Stimulated activated CD8-positive, alpha-beta memory T cell treated with anti-CD3 and anti-CD28 coated beads, Interleukin-2, amount 100 ng/mL, for 1 hour (primary cell): ENCODE measurements at places on chromosomes 1 and 21.

GRCh38 chr1:225746361-225747179 is 31.1 kb upstream of the SRP9 start:
- DNase-seq, result no peak

DNA sequence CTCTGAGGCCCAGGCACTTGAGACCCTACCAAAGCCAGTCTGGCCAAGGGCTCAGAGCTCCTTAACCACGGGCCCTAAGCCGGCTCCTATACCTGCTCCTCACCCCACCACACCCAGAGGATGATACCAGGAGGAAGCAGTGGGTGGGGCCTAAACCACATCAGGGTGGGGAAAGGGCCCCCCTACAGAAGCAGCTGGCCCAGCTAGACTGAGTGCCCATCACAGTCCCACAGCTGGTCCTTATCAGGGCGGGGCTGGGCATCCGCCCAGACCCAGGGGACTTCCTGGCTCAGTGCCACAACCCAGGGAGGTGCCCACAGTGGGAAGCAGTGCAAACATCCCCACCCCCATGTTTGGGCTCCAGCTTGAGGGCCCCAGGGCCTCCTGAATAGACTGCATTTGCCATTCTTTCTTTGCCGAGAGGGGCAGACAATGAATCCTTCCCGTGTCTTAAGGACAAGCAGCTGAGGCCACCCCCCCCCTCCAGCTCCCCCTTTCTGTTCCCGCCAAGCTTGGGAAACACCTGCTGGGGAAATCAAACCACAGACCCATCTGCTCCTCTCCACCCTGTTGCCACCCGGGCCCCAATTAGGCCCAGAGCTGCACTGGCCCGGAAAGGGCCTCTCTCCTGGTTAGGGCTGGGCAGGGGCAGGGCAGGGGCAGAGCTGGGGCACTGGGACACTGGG is 6.2 kb downstream of the E2F2 start:
- DNase-seq, result no peak

DNA sequence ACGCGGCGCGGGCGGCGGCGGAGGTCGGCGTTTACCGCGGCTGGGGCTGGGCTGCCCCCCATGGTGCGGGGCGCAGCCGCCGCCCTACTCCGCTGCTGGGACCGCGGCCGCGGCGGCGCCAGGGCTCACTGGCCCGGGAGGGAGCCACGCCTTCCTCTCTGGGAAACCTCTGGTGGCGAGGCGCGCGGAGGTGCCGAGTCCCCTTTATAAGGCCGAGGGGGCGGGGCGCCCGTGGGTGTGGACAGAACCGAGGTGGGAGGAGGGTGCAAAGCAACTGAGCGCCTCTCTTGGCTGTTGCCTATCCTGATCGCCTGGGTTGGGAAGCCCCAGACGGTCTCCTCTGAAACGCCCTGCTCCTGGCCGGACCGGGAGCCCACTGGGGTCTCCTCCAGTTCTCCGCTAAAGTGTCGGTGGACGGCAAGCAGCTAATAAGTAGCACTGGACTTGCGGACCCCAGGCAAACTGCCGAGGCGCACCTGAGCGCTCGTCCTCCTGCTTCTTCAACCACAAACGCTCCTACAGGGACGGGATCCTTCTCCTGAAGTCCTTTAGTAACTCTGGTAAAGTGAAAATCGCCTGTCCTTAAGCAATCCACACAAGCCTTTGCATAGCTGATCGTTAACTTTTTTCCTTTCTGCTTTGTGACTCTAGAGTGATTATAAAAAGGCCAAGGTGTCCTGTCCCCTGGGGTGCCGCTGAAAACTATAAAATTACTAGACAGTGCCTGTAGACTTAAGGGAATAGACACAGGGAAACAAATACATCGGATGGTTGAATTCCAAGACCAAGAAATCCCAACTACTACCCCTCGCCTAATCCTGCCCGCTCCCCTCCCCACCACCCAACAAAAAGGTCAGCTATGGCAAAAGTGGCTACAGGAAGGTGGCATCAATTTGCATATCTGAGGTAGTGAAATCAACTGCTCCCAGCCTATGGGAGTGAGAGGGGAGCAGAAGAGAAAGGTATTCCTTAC is at the start of gene PTGER3:
Gene PTGER3 (minus strand): TSS at position 182 of the 973 bp plus-strand sequence. CDS start 239 bp downstream, outside the sequence.
- no peak for DNase-seq

DNA sequence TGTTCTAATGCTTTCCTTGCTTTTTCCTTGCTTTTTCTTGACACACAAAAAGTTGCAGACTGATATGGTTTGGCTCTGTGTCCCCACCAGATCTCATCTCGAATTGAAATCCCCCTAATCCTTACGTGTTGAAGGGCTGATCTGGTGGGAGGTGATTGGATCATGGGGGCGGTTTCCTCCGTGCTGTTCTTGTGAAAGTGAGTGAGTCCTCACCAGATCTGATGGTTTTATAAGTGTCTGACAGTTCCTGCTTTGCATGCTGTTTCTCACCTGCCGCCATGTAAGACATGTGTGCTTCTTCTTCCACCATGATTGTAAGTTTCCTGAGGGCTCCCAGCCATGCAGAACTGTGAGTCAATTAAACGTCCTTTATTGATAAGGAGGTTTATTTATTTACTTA is 11.3 kb downstream of the SPATA17 start:
- DNase-seq, result no peak

DNA sequence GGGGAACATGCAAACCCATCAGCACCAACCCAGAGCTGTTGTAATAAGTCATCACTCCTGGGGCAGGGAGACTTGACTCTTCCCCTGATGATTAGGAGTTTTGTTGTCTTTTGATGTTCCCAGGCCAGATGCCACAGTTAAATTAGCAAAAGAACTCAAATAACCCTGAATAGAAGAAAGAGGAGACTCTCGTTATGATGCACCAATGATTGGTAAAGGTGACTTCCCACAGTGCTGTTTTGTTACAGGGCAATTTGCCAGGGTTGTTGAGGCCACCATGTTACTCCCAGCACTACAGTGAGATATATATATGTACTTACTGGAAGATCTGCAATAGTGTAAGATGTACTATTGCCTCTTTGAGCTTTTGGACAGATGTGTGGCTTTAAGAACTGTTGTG is 24.3 kb upstream of the RCAN1 start:
- no peak for DNase-seq

- DNase-seq, result no peak
Observed at GRCh38 chr1:112061056-112061455, 71.6 kb upstream of the KCND3 start.

DNA sequence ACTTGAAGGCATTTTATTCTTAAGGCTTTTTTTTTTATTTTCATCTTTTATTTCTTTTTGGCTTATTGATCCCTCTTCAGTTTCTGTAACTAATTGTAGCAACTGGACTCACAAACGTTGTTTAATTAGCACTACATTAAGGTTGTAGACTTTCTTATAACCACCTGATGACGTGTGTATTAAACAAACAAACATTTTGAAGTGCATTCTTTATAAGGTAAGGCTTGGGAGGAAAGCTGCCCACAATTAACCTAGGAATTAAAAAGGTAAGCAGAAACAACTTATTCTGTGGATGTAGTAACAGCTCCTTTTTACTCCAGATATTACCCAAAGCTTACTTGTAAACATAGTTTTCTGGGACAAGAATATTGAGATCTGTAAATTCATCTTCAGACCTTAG is 55.0 kb downstream of the CAMSAP2 start:
- no peak for DNase-seq

- DNase-seq, result no peak
Observed at GRCh38 chr1:24903011-24903461, 27.0 kb downstream of the RUNX3 start.

GRCh38 chr1:89670163-89670562 is 37.2 kb downstream of the LRRC8C start:
- no peak for DNase-seq

DNA sequence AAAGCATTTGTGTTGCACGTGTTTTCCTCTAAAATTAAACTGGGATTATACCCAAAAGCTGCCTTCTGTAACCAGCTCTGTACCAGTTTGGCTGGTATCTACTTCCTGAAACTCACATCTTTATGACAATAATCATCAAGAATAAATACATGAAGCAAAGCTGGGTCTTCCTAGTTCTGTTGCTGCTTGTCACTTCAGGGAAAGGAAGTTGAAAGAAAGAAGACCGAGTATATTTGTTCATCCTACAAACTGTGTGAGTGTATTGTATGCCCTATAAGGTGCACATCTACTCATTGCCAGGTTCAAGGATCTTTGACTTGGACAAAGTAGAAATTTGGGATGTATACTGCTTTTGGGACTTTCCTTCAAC is 29.1 kb upstream of the IFNGR2 start:
- DNase-seq, result no peak

- no peak for DNase-seq
Observed at GRCh38 chr1:65378247-65378946, 42.1 kb upstream of the LEPR start.

DNA sequence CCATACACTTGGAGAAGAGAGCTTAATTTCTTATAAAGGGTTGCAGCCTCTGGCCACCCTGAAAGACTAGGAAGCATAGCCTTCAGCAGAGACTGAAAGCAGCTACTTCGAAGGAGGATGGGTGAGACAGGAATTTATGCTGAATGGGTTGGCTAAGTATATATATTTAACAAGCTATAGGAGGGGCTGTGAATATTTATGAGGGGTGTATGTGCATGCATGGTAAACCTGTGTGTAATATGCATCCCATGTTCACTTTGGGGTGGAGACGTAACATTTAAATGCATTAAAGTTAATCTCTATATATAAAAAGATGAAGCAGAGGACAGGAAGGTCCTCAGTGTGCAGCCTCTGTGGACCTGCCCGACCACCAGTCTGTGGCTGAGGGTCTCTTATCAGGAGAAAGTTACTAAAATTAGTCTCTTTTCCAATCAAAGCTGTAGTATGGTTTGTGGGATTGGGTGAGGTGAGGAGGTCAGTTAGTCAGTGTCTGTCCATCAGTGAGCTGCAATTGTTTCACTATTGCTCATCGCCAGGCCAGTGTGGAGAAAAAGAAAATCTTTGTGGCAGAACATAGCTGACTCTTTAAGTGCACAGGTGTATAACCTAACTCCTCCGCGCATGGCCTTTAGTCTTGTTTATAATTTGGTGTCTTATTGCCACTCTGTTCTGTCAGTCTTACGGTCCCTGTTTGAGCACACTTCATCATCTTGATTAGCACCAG is 35.4 kb upstream of the DSCAM start:
- no peak for DNase-seq

- DNase-seq, result no peak
Observed at GRCh38 chr1:33711511-33711910, 152.4 kb upstream of the HMGB4 start.

DNA sequence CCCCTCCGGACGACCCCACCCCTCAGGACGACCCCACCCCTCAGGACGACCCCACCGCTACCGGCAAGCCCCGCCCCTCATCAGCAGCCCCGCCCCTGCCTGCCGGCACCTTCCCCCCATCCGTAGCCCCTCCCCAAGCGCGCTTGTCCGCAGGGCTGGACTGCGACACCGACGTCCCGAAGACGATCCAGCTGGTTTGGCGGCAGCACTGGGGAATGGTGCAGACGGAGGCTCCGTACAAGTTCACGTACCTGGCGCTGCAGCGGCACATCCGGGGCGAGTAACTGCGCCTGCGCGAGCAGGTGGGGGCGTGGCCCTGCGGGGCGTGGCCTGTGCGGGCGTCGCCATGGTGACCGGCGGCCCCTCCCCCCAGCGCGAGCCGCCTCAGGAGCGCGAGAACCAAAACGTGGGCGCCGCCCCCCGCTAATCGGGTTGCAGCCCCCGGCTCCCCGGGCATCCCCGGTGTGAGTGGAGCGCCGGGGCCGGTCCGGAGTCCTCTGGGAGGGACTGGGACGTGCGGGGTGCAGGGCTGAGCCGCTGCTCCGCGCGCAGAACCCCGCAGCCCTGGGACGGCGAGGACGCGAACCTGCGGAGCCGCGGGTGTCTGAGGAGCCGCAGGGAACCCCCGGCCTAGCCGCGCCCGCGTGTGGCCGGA is 4.9 kb downstream of the RNF223 start:
- DNase-seq, result peak; percentile 81

DNA sequence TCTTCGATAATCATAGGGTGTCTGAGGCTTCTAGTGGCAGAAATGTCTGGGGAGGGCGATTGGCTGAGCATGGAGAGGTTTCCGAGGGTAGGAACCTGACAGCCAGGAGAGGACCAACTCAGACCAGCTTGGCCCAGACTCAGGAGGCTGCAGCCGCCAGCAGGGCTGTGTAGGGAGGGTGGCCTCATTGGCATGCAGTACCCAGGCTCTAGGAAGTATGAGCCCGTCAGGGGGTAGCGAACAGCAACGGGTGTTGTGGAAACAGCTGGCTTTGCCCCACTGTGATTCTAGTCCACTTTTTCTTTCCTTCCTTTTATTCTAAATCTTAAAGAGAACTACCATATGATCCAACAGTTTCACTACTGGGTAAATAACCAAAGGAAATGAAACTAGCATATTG is 103.3 kb downstream of the DIRAS3 start:
- no peak for DNase-seq

DNA sequence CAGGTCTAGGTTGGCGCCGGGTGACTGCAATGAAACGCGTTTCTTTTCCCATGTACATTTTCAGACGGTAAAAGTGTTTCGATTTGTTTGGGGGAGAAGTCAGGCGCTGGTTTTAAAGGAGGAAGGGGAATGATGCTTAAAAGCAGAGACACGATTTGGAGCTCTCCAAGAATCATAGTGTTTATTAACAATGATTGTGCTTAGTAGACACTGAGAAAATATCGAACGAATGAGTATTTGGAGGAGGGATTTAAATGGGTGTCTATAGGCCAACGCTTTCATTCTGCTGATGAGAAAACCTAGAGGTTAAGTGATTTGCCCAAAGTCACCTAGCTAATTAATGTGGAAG is 36.9 kb upstream of the JAK1 start:
- no peak for DNase-seq

DNA sequence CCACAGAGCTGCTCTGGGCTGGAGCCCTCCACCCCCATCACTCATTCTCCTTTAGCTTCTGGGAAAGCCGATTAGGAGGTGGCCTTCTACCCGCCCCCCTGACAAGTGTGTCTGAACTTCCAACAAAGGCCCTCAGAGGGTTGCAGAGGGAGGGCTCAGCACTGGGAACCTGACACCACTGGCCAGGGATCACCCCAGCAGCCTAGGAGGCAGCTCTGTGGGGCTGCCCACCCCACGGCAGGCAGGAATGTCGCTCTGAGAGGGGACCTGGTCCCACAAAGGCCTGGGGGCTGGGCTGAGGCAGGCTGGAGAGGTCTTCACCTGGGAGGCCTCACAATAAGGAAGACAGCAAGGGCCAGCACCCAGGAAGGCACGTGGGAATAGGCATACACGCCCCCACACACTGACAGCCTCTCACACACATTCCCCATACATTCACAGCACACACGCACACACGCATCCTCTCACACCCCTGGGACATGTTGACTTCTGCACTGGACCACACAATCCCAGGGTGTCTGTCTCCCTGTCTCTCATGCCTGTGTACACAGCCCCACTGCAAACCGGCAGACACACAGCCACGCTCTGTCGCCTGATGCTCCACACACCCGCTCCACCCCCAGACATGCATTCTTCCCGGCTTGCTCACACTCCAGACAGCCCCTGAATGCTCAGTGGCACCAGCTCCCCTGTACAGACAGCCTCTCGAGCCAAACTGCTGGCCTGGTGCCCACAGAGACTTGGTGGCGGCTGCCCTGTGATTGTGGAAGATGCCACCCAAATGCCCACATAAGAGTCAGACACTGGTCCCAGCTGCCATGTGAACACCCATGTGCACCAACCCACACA is 30.7 kb downstream of the DMBX1 start:
- no peak for DNase-seq
